MG63 (cell line): ENCODE measurements at places on chromosomes 6 and 20.

DNA sequence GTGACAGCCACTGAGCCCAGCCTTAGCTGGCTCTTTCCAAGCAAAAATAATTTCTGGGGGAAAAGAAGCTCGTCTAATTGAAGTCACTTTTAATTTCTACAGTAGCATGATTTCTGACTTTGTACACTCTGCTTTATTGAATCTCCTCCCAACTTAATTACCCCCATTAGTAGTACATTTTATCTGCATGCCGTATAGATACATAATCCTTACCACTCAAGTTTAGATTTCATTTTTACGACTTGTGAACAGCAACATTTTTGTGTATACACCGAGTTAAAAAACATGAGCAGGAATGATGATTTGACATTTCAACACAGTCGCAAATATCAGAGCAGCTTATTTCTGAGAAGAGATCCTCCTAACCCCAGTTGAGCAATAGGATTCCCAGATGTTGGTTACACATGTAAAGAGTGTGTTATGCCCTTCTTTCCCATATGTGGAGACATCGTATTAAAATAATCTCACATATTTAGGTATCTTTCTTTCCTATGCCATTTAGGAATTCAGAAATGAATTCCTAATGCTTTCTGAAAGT is 127.3 kb upstream of the MTHFD1L start:
- DNase-seq = no peak

- no peak for DNase-seq
These were observed 553.2 kb downstream of the CD83 start for GRCh38 chr6:14670806-14671205.

GRCh38 chr20:45626540-45626939 is 3.0 kb upstream of the WFDC10A start:
- DNase-seq = no peak

DNA sequence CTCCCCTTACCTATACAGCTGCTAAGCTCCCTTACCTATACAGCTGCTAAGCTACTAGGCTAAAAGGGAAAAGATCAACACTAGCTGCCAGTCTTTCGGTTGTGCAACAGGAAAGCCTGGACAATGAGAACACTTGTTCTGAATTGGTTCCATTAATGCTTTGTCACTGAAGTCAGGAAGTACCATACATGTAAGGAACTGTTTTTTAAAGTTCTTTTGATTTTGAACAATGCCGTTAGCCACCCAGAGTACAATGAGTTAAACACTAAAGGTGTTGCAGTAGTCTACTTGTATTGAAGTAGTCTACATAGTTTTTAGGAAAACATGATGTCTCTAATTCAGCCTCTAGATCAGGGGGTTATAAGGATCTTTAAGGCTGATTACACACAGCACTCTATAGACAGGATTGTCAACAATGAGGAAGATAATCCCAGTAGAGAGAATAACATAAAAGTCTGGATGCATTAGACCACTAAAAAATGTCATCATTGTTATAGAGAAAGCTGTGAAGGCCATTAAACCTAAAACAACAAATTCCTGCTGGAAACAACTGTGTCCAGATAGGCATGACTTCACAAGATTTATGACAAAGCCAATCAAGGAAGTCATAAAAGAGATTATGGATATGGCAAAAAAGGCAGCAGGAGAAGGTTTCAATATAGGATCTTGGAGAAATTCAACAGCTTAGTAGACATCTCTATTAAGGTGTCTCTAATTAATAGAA is 306.3 kb downstream of the PHF3 start:
- DNase-seq = no peak

DNA sequence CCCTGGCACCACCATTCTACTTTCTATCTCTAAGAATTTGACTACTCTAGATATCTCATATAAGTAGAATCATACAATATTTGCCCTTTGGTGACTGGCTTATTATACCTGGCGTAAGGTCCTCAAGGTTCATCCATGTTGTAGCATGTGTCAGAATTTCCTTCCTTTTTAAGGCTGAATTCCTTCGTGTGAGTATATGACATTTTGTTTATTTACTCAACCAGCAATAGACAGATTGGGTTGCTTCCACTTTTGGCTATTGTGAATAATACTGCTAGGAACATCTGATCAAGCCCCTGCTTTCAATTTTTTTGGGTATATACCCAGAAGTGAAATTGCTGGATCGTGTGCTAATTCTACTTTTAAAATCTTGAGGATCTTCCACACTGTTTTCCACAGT is 232.8 kb upstream of the MCHR2 start:
- DNase-seq = no peak

DNA sequence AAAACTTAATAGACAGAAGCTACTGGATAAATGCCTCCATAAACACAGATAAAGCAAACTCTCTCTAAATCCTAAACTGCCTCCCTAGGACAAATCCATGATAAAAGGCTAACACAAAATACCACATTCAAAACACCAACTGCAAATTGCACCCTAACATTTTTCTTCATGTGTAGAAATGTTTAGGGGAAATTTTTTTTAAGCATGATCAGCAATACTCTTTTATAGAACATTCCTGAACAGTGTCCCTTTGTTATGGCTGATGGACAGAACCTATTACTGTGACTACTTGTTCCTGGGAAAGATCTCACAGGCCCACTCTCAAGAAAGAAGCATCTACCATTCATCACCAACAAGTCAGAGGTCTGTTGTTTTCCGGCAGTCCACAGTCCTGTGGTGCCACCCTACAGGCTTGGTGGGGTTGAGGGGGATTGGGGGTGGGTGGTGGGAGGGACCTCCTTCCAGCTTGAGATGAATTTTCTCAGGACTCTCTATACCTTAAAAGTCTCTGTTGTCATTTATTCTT is 64.5 kb downstream of the DTNBP1 start:
- DNase-seq = no peak

GRCh38 chr20:57106692-57107091 is 159.7 kb downstream of the BMP7 start:
- DNase-seq = no peak

GRCh38 chr20:39019805-39020325 is 57.7 kb downstream of the DHX35 start:
- no peak for DNase-seq
